Smooth muscle cell of the pulmonary artery (primary cell): ENCODE measurements at places on chromosomes 11 and 22. TPM values are rescaled to one million over a fixed set of nuclear protein-coding genes. Genes with fewer than 3 reads are reported as not detected.

OR10A2 gene
- not detected in 2 replicates for total RNA-seq

TRIM51 gene
- total RNA-seq, result not detected in 2 replicates

PATE2 gene
- total RNA-seq, result 0.20 TPM in 1 of 2 replicates, not detected in the other

LMO1 gene
- total RNA-seq, result not detected in 2 replicates

PRRG4 gene
- under 0.01 and 0.89 TPM in 2 replicates for total RNA-seq

LMO2 gene
- total RNA-seq, result 2.6 and 12.4 TPM in 2 replicates

CTSW gene
- total RNA-seq, result 0.07 TPM in 1 of 2 replicates, not detected in the other

POLR3H gene
- 27.2 and 35.0 TPM in 2 replicates for total RNA-seq

BTG4 gene
- not detected in 2 replicates for total RNA-seq

SLC15A3 gene
- total RNA-seq, result 10.7 and 16.4 TPM in 2 replicates

ARVCF gene
- 8.5 and 30.1 TPM in 2 replicates for total RNA-seq
